KG1 (cell line): ENCODE measurements at places on chromosomes 16 and 17.

- no peak for DNase-seq
These were observed 714 bp downstream of the SPATA33 start for GRCh38 chr16:89658221-89658879.

DNA sequence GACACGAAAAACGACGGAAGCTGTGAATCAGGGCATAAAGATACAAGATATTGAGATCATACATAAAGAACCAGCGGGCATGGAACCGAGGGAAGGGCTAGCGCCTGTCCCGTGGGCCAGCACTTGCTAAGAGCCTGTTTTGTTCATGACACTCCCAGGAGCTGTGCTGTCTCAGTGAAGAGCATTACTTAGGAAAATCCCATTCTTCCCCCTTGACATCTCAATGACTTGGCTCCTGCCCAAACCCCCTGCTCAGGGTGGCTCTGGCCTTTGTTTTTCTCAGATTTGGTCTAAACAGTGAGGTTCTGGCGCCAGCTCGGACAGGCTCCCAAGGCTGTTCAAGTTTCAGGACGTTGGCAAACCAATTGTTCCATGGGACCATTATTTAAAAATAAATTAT, 79.1 kb upstream of the SEC14L1 start:
- no peak for DNase-seq

DNA sequence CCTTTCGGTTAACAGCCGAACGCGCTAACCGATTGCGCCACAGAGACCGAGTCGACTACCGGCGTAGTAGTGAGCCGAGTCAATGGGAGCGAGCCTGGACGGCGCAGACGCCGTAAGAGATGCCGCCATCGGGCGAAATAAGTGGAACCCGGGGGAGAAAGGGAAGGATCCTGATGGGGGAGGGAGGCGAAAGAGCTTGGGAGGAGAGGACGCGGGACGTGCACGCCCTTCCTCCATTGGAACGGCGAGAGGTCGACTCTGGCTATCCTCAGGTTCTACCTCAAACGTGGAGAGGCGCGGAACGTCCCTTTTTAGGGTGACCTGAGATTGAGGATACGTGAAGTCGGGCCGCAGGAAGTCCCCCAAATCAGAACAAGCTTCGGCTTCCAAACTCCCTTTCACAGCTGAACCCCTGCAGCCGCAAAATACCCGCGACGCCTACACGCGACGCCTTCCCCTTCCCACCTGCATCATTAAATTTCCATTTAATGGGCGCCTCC, 683 bp upstream of the PSMB3 start:
- DNase-seq: peak; percentile 84

DNA sequence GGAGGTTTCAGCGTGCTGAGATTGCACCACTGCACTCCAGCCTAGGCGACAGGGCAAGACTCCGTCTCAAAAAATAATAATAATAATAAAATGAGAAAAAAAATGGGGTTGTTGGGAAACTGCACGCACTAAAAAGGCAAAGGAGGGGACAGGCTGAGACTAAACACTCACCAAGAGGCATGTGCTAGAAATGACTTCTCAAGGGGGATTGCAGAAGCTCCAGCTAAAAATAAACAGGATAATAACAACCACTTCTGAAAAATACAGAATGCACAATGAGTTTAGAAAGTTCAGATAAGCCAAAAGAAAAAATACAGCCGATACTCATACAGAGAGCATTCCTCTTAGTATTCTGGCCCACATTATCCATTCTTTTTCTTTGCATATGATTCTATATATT, 15.1 kb upstream of the TIMP2 start:
- DNase-seq: no peak

DNA sequence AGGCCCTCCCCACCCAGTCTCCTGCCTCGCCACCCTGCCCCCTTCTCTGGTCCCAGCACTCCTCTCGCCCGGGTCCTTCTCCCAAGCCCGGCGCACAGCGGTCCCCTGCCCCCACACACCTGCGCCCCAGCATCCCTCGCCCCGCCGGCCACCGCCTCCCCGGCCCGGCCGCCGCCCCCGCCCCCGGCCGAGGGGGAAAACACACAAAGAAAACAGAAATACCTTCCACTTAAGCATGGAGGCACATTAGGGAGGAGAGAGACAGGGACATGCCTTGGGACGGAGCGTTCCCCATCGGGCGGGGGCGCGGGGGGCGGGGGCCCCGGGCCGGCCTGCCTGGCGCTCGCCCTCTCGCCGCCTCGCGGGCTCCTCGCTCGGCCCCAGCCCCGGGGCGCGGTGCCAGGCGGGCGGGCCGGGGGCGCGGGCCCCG, 326 bp downstream of the SRCIN1 start:
- no peak for DNase-seq

DNA sequence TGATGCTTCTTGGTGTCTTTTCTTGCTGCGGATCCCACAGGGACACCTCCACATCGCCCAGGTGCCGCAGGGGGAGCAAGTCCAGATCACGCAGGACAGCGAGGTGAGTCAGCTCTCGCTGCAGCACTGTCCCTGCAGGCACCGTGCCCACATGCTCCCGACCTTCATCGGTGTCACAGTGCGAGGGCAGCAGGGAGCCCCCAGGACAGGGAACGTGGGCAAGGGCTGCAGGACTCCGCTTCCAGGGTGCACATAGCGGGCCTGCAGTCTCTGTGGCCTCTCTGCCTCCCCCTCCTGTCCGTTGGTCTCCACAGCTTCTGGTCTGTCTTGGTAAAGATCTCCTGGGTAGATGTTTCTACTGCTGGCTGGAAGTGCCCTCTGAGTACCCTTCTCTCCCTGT, 84.1 kb downstream of the BANP start:
- no peak for DNase-seq

DNA sequence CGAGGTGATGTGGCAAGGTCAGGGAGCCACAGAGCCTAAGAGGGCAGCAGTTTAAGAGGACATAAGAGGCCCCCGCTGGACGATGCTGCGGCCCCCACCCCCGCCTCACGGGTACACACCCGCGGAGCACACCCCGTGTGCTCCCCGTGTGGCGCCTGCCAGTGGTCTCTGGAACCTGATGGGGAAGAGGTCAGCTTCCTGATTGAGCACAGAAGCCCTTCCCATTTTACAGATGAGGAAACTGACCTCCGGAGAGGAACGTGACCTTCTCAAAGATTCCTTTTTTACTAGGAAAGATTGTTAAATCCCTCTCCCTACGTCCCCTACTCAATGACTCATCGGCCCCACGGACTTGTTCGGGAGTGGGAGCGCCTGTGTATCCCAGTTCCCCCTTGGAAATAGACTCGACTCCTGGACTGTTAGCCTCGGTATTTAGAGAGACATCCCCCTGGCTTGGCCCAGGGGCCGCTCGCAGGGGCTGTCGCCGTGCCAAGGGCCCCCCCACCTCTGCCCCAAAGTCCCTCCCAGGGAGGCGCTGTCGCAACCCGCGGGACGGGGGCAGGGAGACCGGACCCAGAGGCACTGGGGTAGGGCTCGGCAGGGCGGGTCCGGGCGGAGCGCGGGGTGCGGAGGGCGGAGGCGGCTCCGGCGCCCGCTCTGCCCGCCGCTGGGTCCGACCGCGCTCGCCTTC, at the start of gene ABCC3:
TSS of gene ABCC3 (plus strand) at position 658 of the 691 bp plus-strand sequence. CDS start 56 bp downstream, outside the sequence.
- DNase-seq: no peak

GRCh38 chr16:4206680-4207079, 35.2 kb downstream of the SRL start:
- no peak for DNase-seq
